Heart right ventricle (tissue), 16 donors: ENCODE measurements at places on chromosomes 2 and 18. TPM values are rescaled to one million over a fixed set of nuclear protein-coding genes. Genes with fewer than 3 reads are reported as not detected.

The LIMS3 gene
- total RNA-seq: 3.7 TPM

The CNTNAP5 gene
- total RNA-seq: not detected

GRCh38 chr2:214389334-214389733 lies 21.5 kb upstream of the VWC2L start:
- no peak overlapping the region for H3K27ac ChIP-seq
- H3K27me3 ChIP-seq: no peaks in the 10 kb centered on the region
- DNase-seq: no peak
- H3K4me1 ChIP-seq: no peaks in the 10 kb centered on the region
- H3K36me3 ChIP-seq: no peaks in the 10 kb centered on the region

DNA sequence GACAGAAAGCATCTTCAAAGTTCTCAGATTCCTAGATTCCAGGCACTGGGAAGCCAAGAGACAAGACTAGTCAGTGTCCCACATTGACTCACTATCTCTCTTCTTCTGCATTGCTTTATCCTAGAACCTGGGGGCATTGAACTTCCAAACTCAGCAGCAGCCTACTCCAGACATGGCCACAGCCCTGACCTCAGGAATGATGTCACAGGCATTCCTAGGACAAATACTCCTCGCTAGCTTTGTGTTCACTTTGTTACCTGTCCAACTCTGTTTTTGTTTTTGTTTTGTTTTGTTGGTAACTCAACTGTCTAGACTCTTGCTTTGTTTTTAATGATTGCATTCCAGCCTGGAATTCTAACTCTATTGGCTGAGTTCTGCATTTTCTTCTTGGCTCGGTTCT lies 449.3 kb upstream of the SPHKAP start:
- no peak overlapping the region for H3K4me3 ChIP-seq
- no peaks in the 10 kb centered on the region for H3K27me3 ChIP-seq
- H3K4me1 ChIP-seq: no peaks in the 10 kb centered on the region

GRCh38 chr2:112751451-112752197 lies 12.8 kb downstream of the CKAP2L start:
- no peak for DNase-seq
- H3K27me3 ChIP-seq: no peaks in the 10 kb centered on the region
- H3K4me3 ChIP-seq: no peak overlapping the region
- H3K27ac ChIP-seq: no peak overlapping the region

DNA sequence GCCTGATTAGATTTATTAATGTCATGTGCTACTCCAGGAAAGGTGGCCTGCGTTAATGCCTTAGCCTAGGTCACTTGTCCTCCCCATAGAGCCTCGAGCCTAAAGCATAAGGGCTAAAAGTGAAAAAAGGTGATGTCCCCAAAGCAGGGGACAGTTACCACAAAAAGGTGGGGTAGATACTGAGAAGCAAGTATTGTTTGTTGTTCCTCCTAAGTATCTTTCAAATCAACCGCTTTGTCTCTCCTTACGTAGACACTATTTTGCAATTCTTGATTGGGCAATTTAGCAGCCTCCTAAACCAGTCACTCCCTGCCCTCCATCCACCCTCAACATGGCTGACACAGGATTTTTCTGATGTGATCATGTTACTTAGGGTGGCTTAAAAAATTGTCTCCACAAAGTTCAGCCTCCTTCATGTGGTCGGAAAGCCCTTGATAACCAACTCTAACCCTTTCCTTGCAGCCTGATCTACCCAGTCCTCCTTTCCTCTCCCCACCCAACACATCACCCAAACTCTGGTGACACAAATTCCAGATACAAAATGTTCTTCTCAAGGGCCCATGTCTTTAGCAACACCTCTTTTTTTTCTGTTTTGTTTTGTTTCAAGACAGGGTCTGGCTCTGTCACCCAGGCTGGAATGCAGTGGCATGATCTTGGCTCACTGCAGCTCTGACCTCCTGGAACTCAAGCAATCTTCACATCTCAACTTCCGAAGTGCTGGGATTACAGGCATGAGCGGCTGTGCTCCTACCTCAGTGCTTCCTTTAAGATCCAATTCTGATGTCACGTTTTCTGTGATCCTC lies 6.9 kb downstream of the INHA start:
- H3K27ac ChIP-seq: no peak overlapping the region
- H3K4me1 ChIP-seq: peaks cover 4% of the 10 kb centered on the region
- H3K36me3 ChIP-seq: no peaks in the 10 kb centered on the region
- no peak overlapping the region for H3K4me3 ChIP-seq
- H3K27me3 ChIP-seq: no peaks in the 10 kb centered on the region

- H3K4me3 ChIP-seq: no peak overlapping the region
- H3K36me3 ChIP-seq: no peaks in the 10 kb centered on the region
- H3K27me3 ChIP-seq: peaks cover 13% of the 10 kb centered on the region
- no peak overlapping the region for H3K27ac ChIP-seq
- H3K4me1 ChIP-seq: no peaks in the 10 kb centered on the region
Measured at GRCh38 chr2:11038641-11039040, 116.6 kb upstream of the SLC66A3 start.

- no peak overlapping the region for H3K4me3 ChIP-seq
- H3K27ac ChIP-seq: no peak overlapping the region
- H3K27me3 ChIP-seq: no peaks in the 10 kb centered on the region
- H3K36me3 ChIP-seq: peaks cover 87% of the 10 kb centered on the region
- no peaks in the 10 kb centered on the region for H3K4me1 ChIP-seq
Measured at GRCh38 chr2:134445116-134445515, 191.2 kb downstream of the MGAT5 start.

DNA sequence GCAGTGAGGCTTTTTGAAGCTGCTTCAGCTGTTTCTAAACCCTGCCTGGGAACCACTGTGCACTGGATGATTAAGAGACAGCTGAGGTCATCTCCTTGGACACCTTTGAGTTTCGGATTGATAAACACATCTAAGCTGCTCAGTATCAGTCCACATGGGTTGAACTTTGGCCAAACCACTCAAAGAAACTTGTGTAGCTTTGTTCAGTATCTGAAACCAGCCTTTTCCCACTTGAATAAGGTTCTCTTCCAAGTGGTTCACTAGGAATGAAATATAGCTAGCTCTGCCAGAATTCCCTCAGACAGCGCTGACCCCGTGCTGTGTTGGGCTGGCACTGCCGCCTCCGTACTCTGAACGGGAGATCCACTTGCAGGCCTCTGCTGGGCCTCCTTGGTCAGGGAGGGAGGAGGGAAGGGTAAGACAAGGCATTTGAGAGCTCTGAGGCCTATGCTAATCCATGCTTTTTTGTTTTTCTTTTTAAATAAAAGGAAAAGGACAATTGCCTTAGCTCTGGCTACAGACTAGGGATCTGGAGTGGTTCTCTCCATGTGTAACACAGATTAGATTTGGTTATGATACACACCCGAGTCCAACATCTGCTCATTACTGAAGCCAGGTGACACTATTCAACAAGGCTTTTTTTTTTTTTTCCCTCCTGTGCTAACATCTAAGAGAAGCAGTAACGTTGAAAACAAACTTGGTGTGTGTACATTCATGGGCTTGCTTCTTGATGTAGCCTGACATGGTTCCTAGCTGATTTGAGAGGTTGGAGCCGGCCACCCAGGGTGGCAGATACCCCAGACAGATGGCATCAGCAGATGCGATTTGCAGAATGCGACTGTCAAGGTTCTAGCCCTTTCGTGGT lies 67.7 kb downstream of the NCK2 start:
- H3K27ac ChIP-seq: no peak overlapping the region
- no peaks in the 10 kb centered on the region for H3K36me3 ChIP-seq
- H3K4me1 ChIP-seq: peaks cover 4% of the 10 kb centered on the region
- no peak overlapping the region for H3K4me3 ChIP-seq
- H3K27me3 ChIP-seq: no peaks in the 10 kb centered on the region

DNA sequence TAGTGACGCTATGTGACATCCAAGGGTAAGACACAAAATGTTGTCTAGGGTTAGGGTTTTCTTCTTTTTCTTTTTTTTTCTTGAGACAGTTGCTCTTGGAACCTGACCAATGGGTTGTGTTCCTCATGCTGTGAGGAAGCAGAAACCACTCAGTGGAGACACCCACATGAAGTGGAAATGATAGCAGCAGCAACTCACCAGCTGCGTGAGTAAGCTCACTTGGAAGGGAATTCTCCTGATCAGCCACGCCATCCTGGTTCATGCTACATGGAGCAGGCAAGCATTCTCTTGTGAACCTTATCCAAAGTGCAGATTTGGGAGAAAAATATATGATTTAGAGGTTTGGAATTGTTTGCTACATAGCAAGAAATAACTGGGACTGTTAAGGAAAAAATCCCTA lies 863.7 kb downstream of the EPHA4 start:
- H3K27me3 ChIP-seq: no peaks in the 10 kb centered on the region
- DNase-seq: no peak
- H3K27ac ChIP-seq: no peak overlapping the region
- no peaks in the 10 kb centered on the region for H3K4me1 ChIP-seq
- no peaks in the 10 kb centered on the region for H3K36me3 ChIP-seq

DNA sequence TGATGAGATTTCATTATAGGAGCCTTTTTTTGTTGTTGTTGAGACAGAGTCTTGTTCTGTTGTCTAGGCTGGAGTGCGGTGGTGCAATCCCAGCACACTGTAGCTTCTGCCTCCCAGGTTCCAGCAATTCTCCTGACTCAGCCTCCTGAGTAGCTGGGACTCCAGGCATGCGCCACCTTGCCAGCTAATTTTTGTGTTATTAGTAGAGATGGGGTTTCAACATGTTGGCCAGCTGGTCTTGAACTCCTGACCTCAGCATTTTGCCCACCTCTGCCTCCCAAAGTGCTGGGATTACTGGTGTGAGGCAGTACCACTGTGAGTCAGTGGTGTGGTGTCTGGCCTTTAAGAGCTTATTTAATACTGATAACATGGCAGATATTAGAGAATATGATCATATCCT lies 60.1 kb downstream of the MOB4 start:
- no peak for DNase-seq
- H3K4me3 ChIP-seq: no peak overlapping the region
- no peaks in the 10 kb centered on the region for H3K4me1 ChIP-seq
- no peaks in the 10 kb centered on the region for H3K27me3 ChIP-seq
- H3K27ac ChIP-seq: no peak overlapping the region
- peaks cover 2% of the 10 kb centered on the region for H3K36me3 ChIP-seq
